ENCODE measurements at places on chromosomes 3 and 15.

DNA sequence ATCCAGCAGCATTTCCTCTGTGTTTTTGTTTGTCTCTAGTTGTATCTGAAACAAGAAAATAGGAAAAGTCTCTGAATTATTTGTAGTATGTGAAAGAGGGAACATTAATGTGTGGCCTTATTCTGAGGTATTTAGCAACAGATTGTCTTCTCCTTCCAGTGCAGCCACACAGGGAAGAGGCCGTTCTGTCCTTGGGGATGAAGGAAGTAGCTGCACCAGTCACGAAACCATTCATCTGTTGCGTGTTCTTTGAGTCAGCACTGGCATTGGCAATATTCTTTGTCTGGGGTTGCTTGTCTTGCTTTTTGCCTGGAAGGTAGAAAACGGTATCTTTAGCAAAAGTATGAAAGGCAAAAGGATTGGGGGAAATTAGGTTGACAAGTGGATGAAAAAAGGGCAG lies 91.6 kb downstream of the CDIN1 start:
- no peaks in the 10 kb centered on the region for H3K36me3 ChIP-seq
- DNase-seq = no peak

DNA sequence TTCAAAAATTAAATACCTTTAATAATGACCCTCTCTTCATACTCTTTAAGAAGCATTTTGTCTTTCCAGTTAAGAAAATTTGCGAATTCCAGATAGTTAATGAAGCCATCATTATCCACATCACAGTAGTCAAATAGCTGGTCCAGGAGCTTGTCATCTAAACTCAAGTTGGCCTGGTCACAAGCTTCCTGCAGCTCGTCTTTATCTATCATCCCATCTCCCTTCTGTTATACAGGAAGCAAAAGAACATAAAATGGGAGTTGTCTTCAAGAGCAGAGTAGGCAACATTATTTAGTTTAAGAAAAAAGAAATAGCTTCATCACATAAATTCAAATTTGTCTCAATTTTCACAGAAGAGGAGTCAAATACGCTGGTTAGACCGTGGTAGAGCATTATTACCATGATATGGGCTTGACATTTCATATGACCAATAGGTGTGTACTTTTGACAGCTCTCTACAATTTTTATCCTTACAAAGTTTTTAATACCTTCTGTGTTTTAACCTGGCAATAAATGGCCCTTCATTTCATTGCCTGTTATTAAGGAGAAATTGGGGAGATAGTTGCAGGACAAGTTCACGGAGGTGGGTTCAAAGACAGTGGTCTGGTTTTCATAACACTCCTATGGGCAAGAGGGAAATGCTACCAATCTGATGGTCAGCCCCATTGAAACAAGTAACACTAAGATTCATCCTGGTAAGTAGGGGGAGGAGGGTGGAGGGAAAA lies 45.4 kb downstream of the EFHB start:
- no peak for DNase-seq
- H3K4me3 ChIP-seq = no peak overlapping the region
- peaks cover 17% of the 10 kb centered on the region for H3K4me1 ChIP-seq
- H3K27me3 ChIP-seq = no peaks in the 10 kb centered on the region

GRCh38 chr15:89569090-89569745 lies 6.1 kb upstream of the TICRR start:
- no peak for DNase-seq
- no peak overlapping the region for H3K4me3 ChIP-seq
- no peak overlapping the region for H3K27ac ChIP-seq
- H3K4me1 ChIP-seq = 0 out of 2 replicates have a peak, but pooled peaks cover 2% of the 10 kb centered on the region
- no peaks in the 10 kb centered on the region for H3K36me3 ChIP-seq

GRCh38 chr3:94185753-94186152 lies 122.9 kb downstream of the NSUN3 start:
- no peak overlapping the region for H3K4me3 ChIP-seq
- no peak overlapping the region for H3K27ac ChIP-seq
- DNase-seq = no peak
- H3K36me3 ChIP-seq = no peaks in the 10 kb centered on the region
- no peaks in the 10 kb centered on the region for H3K4me1 ChIP-seq

GRCh38 chr3:149384911-149385321 lies 7.5 kb upstream of the TM4SF1 start:
- no peaks in the 10 kb centered on the region for H3K36me3 ChIP-seq
- no peak for DNase-seq
- no peaks in the 10 kb centered on the region for H3K4me1 ChIP-seq
- H3K27me3 ChIP-seq = no peaks in the 10 kb centered on the region
- no peak overlapping the region for H3K4me3 ChIP-seq
- H3K27ac ChIP-seq = no peak overlapping the region

DNA sequence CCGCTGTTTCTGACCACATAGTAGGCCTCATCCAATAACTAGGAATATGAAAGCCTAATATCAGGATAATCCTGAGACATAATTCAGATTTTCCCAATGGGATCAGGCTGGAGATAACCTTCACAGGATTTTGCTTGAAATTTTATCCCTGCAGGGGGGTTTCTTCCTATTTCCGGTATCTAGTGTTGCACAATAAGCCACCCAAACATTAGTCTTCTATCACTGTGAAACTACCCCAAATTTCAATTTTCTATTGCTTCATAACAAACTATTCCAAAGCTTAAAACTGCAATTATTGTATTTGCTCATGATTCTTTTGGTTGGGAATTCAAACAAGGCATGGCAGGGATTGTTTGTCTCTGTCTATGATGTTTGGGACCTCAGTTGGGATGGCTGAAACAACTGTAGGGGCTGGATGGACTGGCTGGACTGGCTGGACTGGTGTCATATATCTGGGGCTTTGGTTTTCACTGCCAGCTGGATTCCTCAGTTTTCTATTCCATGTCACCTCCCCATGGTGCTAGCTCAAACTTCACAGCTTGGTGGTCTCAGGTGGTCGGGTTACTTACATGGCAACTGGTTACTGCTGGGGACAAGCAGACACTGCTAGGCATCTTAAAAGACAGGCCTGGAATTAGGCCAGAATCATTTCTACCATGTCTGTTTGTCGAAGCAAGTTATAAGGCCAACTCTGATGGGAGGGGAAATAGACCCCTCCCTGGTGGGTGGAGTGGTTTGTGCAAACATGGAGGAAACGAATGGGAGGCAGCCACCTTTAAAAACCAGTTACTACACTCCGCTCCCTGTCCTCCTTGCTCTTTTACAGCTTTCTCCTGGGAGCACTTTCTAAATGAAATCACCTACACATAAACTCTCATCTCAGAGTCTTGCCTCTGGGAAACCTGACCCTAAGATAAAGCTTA lies 88.2 kb upstream of the STT3B start:
- H3K27me3 ChIP-seq = no peaks in the 10 kb centered on the region
- H3K4me1 ChIP-seq = peaks cover 17% of the 10 kb centered on the region
- H3K4me3 ChIP-seq = no peak overlapping the region
- DNase-seq = no peak

GRCh38 chr3:140219291-140219690 lies 284.3 kb downstream of the CLSTN2 start:
- peaks cover 23% of the 10 kb centered on the region for H3K4me1 ChIP-seq
- no peak for DNase-seq
- no peaks in the 10 kb centered on the region for H3K27me3 ChIP-seq
- H3K36me3 ChIP-seq = peaks cover 18% of the 10 kb centered on the region
- no peak overlapping the region for H3K4me3 ChIP-seq

DNA sequence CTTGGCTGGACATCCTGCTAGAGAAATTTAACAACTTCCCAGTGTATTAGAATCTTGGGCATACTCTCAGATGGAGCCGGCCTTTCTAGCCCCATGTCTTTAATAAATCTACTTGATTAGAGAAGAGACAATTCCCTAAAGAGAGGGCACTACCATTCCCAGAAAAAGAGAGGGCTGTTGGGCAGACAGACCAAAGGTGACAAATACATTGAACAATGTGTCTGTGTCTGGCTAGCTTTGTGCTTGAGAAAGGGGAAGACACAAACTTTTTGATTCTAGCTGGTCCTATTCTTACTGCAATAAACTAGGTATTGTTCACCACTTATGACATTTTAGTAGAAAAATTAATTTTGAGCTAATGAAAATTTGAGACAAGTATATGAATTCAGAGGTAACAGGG lies 57.7 kb downstream of the DUT start:
- H3K4me1 ChIP-seq = no peaks in the 10 kb centered on the region
- no peaks in the 10 kb centered on the region for H3K27me3 ChIP-seq
- no peak for DNase-seq
- no peaks in the 10 kb centered on the region for H3K36me3 ChIP-seq
- no peak overlapping the region for H3K27ac ChIP-seq

- no peaks in the 10 kb centered on the region for H3K36me3 ChIP-seq
- DNase-seq = peak; percentile 16
- peak overlapping the region; percentile 1 for H3K4me3 ChIP-seq
These were observed 30.7 kb downstream of the ATP13A5 start for GRCh38 chr3:193347521-193348501.

DNA sequence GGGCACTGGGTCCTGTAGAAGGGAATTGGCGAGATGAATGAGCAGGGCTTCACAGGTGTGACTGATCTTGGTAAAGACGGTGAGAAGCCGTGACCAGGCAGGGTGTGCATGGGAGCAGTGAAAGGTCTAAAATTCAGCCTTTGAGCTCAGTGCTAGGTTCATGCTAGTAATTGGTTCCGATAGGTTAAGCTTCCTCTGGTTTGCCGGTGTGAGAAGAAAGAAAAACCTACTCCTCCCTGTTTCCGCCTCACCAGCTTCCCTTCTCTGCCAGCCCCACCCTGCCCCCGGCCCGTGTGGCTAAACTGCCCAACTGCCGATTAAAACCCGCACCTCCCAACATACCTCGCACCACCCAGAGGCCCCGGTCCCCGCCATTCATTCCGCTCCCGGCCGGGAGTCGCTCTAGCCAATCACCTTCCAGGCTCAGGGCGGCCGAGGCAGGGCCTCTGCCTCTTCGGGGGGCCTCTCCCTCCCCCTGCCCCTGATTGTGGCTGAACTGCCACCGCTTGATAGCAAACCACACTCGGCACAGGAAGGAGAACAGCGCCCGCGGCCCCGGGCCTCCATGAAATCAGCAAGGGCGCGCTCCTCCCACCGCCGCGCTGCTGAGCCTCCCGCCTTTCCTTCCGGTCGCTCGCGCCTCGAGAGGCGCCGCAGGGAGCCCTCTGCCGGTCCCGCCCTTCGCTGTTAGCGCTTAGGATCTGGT lies 7.3 kb upstream of the NRROS start:
- no peaks in the 10 kb centered on the region for H3K36me3 ChIP-seq
- peak overlapping the region; percentile 69 for H3K4me3 ChIP-seq
- peaks cover 37% of the 10 kb centered on the region for H3K4me1 ChIP-seq

- no peaks in the 10 kb centered on the region for H3K27me3 ChIP-seq
- no peak overlapping the region for H3K27ac ChIP-seq
- H3K4me1 ChIP-seq = peaks cover 9% of the 10 kb centered on the region
- peaks cover 2% of the 10 kb centered on the region for H3K36me3 ChIP-seq
- no peak for DNase-seq
- H3K4me3 ChIP-seq = no peak overlapping the region
These were observed 57.5 kb upstream of the NANOGP8 start for GRCh38 chr15:35142578-35142977.

DNA sequence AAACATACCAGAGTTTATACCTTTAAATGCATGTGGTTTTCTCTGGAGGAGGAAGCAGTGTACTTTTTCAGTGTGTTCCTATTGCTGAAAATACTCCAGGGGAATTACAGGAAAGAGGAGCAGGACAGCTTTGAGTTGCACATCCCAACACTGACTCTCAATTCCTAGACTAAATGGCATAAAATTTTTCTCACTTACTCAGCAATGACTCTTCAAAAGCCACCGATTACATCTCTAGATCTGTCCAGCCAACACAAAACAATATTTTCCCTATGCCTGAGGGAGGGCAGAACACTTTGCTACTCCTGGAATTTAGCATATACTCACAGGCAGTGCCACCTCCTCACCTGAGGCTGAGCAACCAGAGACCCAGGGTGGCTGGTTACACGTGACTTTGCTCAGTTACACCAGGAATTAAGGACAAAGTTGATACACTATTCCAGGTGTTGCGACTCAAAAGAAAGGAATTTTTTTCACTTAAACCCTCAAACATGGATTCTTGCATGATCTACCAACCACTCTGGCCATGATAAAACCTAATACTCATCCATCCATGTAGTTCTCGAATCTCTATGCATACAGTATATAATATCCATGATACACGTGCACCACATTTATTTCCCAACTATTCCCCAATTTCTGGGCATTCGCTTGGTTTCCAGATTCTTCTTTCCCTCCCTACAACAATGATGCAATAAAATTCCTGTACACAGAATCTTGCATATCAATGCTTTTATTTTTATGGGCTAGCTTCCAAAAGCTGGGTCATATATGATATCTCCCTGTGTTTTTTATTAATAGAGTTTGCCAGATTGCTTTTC lies 194.6 kb downstream of the THRB start:
- no peak overlapping the region for H3K27ac ChIP-seq
- DNase-seq = no peak
- no peaks in the 10 kb centered on the region for H3K36me3 ChIP-seq
- no peak overlapping the region for H3K4me3 ChIP-seq
- H3K4me1 ChIP-seq = peaks cover 19% of the 10 kb centered on the region

DNA sequence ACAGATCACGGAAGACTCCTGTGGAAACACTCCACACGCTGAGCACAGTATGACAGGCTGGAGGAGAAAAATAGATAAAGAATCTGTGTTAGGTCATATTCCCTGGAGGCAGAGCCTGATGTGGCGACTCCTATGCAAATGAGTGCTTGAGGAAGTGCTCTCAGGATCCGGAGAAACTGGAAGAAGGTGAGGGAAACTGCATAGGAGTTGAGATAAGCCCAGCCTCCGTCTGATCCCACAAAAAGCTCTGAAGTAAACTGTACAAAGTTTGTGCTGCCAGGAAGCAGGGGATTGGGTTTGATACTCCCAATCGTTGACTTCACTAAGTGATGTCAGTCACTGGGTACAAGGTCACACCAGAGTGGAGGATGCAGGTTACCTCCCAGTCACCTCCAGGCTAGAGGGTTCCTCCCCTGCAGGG lies 33.4 kb downstream of the OSBPL10 start:
- H3K27ac ChIP-seq = peak overlapping the region; percentile 42
- H3K27me3 ChIP-seq = no peaks in the 10 kb centered on the region
- H3K36me3 ChIP-seq = peaks cover 26% of the 10 kb centered on the region
- H3K4me1 ChIP-seq = peaks cover 50% of the 10 kb centered on the region
- DNase-seq = no peak

GRCh38 chr15:82030176-82030575 lies 15.6 kb downstream of the MEX3B start:
- H3K27ac ChIP-seq = no peak overlapping the region
- H3K27me3 ChIP-seq = no peaks in the 10 kb centered on the region
- no peak overlapping the region for H3K4me3 ChIP-seq
- DNase-seq = no peak
- H3K36me3 ChIP-seq = no peaks in the 10 kb centered on the region

Measured in WTC11 (cell line).